RWPE1 (cell line): ENCODE measurements at places on chromosomes 6 and 20.
A peak's percentile ranks its signal among the peaks of the same experiment; 100 is the strongest.

- DNase-seq, result no peak
Measured at GRCh38 chr6:169795196-169795595, 43.8 kb downstream of the ERMARD start.

GRCh38 chr6:13526357-13526726 is 38.9 kb upstream of the GFOD1 start:
- no peak for DNase-seq

DNA sequence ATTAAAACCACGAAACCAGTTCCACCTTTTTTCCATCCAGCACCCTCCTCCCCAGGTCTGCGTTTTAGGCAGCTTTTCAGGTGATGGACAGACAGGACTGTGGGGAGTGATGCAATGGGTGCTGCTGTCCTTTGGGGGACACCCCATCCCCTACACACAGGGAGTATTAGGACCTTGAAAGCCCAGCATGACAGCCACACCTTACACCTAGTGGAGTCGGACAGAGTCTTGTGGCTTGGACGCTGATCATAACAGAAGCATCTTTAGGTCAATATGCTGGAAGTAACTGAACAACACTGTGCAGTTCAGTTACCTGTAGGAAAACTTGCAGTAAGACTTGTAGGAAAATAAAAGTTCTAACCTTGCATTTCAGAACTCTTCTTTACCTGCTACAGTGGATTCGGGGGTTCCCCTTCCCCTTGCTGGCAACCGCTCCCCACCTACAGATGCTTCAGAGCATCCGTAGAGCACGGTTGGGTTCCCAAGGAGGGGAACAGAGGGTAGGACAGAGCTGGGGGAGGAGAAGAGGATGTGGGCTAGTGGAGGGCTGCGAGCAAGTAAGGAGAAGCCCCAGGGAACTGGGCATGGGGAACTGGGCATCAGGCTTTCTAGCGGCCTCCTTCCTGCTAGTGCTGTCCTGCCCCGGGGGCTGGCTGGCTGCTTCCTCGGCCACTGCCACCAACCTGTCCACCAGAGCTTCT is 31.7 kb downstream of the PLEKHG1 start:
- DNase-seq, result no peak

- DNase-seq, result no peak
Measured at GRCh38 chr20:63963348-63963741, 6.4 kb downstream of the ZNF512B start.

GRCh38 chr6:97586344-97586743 is 303.3 kb upstream of the MMS22L start:
- DNase-seq, result no peak

DNA sequence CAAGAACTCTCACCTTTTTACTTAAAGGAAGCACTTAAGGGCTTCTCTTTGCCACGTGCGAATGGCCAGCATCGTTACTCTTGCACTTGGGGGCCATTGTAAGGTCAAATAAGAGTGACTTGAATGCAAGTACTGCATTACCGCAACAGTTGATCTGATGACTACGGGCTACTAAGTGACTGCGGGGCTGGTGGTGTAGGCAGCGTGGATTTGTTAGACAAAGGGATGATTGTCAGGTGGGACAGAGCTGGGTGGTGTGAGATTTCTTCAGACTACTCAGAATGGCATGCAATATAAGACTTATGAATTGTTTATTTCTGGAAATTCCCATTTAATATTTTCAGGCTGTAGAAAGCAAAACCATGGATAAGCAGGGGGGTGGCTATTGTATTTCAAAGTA is 199.7 kb upstream of the UST start:
- DNase-seq, result no peak

DNA sequence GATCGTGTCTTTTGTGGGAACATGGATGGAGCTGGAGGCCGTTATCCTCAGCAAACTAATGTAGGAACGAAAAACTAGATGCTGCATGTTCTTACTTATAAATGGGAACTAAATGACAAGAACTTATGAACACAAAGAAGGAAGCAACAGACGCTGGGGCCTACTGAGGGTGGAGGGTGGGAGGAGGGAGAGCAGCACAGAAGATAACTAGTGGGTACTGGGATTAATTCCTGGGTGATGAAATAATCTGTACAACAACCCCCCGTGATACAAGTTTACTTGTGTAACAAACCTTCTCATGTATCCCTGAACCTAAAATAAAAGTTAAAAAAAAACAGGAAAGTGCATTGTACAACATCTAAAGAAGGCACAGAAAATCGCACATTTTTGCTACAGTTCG is 59.0 kb upstream of the TMEM170B start:
- no peak for DNase-seq

GRCh38 chr20:1895674-1896483 is 672 bp downstream of the SIRPA start:
- DNase-seq, result peak; percentile 44

DNA sequence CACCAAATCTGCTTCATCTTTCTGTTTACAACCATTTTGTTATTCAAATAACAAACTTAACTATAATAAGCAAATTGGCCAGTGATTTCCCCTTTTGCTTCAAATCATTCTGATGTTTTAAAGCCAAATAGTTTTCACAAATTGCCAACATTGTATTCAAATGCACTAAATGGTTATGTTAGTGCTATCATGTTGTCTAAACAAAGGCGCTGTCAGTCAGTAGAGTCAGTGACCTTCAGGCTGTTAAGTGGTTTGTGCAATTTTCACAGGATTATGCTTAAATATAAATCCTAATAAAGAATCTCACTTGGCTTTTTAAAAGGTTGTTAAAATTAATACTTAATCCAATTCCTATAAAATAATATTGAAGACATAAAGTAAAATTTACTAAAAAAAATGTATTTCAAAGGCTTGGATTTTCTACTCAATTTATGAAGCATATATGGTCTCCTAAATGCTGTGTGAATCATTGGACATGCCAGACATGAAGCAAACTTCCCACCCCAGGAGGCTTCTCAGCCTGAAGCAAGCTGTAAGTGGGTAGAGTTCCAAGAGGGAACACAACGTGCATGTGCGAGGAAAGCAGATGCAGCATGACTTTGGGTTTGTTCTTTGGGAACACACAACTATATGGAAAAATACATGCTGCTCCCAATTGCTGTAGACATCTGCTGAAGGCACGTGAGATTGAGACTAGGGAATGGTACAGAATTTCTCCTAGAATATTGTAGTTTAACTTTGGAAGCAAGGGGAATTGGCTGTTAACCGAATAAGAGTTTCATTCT is 54.9 kb downstream of the RSPO3 start:
- no peak for DNase-seq
